WTC11 (cell line): ENCODE measurements at places on chromosomes 4 and X.
A peak's percentile ranks its signal among the peaks of the same experiment; 100 is the strongest.

- peak; percentile 27 for DNase-seq
Observed at GRCh38 chr4:2793586-2794485, 951 bp downstream of the SH3BP2 start.

- DNase-seq, result no peak
Observed at GRCh38 chr4:71994559-71994958, 37.2 kb upstream of the NPFFR2 start.

DNA sequence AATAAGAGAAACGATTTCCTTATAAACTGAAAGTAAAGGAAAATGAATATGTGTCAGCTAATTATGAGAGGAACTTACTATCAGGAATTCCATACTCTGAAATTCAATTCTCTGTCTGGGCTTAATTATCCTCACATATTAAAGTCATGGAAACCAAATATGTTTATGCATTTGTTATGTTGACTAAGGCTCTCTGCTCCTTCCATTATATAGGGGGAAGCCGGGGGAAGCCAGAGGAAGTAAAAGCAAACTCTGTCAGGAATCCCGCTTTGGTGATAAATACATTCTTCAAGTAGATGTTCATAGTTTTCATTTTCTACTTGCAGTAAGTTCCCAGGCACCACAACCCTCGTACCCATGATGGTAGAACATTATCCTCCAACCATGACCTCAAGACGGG is 142.8 kb upstream of the VCX2 start:
- no peak for DNase-seq

- DNase-seq, result peak; percentile 88
Observed at GRCh38 chrX:1246816-1247215, 21.8 kb upstream of the CSF2RA start.

DNA sequence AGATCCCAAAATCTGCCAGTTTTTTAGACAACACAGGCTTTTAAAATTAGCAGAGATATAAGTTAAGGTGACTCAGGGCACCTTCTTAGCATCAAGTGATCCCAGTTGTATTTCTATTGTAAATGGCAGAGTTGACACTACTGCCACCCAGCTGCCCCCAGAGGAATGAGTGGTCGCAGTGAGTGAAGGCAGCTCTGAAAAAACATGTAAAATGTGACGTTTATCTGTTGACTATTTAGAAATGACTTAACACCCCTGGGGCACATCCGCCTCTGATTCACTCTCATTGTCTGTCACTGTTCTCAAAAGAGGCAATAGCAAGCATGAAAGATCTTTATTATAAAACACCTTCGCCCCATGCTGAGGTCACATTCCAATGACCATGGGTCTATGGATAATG is 592.4 kb downstream of the ACTRT1 start:
- peak; percentile 11 for DNase-seq

DNA sequence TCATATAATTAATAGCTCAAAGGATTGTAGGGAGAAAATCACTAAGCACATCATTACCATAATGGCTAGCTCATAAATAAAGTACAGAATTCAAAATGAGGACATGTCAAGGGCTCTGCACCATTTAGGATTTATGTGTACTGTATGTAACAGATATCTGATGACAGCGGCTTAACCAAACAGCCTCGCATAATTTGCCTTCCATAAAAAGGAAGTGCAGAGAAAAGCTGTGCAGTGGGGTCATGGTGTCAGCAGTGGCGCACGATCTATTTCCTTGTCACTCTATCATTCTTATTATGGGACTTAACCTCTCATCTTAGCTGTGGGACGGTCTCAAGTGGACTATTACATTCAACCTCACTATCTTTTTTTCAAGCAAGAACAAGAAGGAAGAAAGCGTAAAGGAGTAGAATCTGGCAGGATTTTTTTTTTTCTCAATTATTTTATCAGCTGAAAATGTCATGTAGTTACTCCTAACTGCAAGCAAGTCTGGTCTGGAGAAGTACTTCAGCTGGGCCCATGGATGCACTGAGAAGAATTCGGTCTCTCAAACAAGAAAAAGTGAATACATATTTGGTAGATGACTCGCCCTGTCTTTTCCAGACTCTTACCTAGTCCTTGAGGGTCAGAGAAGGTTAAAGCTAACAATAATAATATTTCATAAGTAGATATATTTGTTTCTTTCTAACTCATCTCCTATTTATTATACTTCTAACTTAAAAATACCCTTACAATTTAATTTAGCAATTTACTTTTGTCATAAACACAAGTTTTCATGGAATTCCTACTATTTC is 94.6 kb downstream of the COX18 start:
- no peak for DNase-seq

DNA sequence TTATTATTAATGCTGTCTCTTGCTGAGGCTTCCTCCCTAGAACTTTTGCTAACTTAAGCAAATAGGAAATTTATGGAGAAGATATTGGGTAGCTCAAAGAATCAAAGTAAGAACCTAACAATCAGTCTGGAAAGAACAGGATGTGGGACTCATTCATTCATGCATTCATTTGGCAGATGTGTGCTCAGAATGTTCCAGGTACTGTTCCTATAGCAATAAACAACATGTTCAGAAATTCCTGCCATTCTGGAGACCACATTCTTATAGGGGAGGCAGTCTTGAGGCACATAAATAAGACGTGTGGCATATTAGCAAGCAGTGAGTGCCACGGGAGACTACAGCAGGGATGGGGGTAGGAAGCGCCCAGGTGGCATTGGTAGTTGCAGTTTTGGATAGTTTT is 5.0 kb downstream of the GRK4 start:
- DNase-seq, result no peak

GRCh38 chr4:112736718-112737135 is 99.8 kb downstream of the LARP7 start:
- DNase-seq, result no peak

DNA sequence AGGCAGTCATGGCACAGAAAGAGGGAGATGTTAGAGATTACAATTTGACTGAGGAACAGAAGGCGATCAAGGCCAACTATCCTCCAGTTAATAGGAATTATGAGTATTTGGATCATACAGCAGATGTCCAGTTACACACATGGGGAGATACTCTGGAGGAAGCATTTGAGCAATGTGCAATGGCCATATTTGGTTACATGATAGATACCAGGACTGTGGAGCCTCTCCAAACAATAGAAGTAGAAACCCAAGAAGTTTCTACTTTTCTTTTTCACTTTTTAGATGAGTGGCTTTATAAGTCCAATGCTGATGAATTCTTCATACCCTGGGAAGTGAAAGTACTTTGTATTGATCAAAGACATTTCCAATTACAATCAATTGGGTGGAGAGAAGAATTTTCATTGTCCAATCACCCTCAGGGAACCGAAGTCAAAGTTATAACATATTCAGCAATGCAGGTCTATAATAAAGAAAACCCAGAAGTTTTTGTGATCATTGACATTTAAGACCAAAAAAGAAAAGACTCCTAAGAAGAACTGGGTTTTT is 139.1 kb downstream of the MAB21L2 start:
- no peak for DNase-seq

DNA sequence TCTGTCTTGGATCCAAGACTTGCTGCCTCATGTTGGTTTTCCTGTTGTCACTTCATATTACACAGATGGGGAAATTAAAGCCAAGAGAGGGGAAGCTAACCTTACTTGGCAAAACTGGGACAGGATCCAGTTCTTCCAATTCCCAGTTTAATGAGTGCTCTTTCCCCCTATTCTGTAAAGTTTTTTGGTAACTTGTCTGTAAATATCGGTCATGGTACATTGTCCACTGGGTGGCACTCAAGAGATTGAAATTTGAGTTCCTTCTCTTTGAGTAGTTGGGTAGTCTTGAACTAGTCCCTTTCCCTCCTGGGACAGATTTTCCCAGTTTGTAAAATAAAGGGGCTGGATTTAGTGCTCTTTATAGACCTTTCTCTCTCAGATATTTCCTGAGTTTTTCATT is 12.4 kb upstream of the EOLA2 start:
- no peak for DNase-seq

GRCh38 chrX:47807548-47807947 is 29.2 kb upstream of the ZNF81 start:
- DNase-seq, result peak; percentile 24

GRCh38 chr4:118983831-118984230 is 95.2 kb downstream of the SYNPO2 start:
- no peak for DNase-seq

DNA sequence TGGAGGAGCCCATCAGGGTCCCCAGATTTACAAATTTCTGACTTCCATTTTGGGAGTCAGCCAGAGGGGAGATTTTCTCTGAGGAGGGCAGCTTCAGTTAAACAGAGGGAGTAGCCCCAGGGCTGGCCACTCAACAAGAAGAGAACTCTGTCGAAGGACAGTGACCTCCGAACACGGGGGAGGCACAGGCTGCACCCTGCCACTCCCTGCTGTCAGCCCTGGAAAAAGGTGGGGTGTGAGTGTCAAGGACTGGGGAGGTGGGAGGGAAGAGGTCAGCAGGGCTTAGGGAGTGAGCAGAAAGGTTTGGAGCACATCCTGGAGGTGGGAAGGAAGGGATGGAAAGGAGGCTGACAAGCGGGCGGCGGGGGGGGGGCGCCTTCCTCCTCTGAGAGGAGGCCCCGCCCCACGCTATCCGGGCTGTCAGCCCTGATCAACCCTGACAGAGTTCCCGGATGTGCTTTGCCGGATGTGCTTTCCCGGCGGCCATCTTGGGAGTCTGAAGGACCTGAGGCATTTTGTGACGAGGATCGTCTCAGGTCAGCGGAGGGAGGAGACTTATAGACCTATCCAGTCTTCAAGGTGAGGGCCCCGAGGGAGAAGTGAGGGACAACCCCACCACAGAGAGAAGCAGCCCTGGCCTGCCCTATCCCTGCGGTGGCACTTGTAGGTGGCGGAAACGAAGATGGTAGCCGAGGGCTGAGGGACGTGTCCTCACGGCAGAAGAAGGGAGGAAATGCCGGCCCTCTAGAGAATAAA is at the start of gene MAGEC1:
Gene MAGEC1 (plus strand): TSS at position 495 of the 756 bp plus-strand sequence. CDS start 1,179 bp downstream, outside the sequence.
- DNase-seq, result no peak

GRCh38 chr4:131638781-131639180 is 1510.3 kb upstream of the PCDH10 start:
- DNase-seq, result no peak

GRCh38 chrX:20267607-20267930 is 860 bp upstream of the RPS6KA3 start:
- no peak for DNase-seq

GRCh38 chrX:19560611-19561010 is 45.3 kb upstream of the MAP3K15 start:
- DNase-seq, result no peak

- DNase-seq, result no peak
Observed at GRCh38 chrX:93538575-93538974, 134.8 kb downstream of the NAP1L3 start.

DNA sequence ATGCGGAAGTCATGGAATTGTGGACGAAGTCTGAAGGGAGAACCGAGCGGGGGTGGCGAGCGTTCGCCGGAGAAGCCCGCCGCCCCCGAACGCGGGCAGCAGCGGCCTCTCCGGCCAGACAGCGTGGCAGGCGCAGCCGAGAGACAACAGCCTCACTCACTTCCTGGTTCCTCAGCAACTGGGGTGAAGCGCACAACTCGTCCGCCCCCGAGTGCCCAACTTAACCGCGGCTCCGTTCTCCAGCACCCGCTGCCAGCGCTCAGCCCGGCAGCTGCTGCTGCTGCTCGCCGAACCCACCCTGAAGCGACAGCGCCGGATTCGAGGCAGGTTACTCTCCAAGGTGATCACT is 68.0 kb downstream of the NOCT start:
- peak; percentile 67 for DNase-seq

DNA sequence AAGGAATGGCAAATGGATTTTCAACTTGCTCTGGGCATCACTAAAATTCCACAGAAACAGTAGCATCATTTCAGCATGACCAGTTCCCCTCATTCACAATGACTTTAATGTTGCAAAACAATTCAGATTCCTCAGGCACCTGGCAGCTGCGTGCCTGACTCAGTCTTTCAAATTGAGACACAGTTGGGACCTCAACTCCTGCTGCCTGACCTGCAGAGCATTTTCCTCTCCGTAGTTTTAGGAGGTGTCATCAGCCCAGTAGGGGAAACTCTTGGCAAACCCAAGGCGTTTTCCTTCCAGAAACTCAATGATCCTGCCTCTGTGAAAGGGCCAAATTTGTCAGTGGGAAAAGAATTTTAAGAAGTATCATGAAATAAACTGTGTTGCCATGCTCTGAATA is 388.9 kb downstream of the SPRY1 start:
- DNase-seq, result peak; percentile 18

DNA sequence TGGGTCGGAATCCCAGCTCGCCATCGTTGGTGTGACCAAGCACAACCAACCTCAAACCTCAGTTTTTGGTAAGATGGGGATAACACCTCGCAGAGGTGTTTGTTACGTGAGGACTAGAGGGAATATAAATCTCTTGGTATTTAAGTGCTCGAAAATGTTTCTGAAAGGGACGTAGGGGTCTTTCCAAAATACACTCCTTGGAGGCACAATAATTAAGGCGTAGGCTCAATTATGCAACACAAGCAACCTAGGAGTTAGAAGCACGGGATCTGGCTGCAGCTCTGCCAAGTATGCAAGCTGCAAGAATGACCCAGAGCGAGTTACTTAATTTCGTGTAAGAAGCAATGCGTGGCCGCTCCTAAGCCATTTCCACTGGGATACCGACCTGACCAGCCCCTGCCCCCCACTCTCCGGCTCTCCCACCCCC is 552 bp downstream of the ADH5 start:
- peak; percentile 12 for DNase-seq

DNA sequence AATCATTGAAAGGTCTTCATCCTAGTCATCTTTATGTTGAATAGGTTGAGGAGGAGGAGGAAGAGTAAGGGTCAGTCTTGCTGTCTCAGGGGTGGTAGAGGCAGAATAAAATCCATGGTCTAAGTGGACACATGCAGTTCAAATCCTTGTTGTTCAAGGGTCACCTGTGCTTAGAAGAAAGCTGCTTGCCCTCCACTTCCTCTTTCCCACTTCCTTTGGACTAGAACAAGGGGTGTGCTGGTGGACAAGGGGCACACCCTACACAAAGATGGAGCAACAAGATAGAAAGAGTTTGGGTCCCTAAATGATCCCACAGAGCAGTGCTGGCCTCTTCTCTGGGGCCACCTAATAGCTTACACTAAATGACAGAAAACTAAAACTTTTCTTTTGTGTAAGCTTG is 47.9 kb downstream of the HSD17B13 start:
- no peak for DNase-seq
